ENCODE measurements at places on chromosomes 3 and 15.
A peak's percentile ranks its signal among the peaks of the same experiment; 100 is the strongest.

- DNase-seq = no peak
Observed at GRCh38 chr3:189513281-189514117, 117.7 kb upstream of the TP63 start.

DNA sequence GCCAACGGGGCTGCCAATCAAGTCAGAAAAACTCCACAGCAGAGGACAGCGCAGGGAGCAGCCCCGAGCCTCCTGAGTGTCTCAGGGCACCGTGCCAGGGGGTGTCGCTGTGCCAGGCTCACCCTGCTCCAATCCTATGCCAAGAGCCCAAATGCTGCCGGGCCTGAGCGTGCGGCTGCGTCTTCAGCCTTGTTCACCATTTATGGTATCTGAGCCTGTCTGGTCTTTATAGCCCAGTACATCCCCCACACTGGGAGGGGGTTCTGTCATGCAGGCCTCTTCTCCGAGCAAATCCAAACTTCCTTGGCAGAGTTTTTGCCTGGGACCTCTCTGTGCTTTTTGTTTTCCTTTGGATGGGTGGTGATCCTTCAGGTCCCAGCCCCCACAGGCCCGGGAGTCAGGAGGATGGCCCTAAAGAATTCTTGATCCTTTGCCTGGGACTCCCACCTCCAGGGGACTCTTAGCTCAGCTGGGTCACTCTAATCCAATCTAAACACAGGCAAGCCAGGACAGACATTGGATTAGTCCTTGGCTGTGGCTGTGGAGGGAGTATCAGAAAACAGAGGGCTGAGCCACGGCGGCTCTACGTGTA, 135.1 kb upstream of the HACD2 start:
- DNase-seq = no peak

- DNase-seq = no peak
Observed at GRCh38 chr3:58979840-58980239, 70.0 kb downstream of the CFAP20DC start.

- peak; percentile 64 for DNase-seq
Observed at GRCh38 chr3:122392868-122393844, 9.2 kb downstream of the FAM162A start.

- DNase-seq = no peak
Observed at GRCh38 chr3:158668506-158668905, 3.9 kb downstream of the LXN start.

GRCh38 chr3:32303399-32303747, 64.9 kb downstream of the CMTM8 start:
- DNase-seq = no peak

GRCh38 chr3:126858887-126859286, 124.0 kb upstream of the PLXNA1 start:
- peak; percentile 90 for DNase-seq

GRCh38 chr3:1232276-1232675, 139.5 kb downstream of the CNTN6 start:
- DNase-seq = no peak

DNA sequence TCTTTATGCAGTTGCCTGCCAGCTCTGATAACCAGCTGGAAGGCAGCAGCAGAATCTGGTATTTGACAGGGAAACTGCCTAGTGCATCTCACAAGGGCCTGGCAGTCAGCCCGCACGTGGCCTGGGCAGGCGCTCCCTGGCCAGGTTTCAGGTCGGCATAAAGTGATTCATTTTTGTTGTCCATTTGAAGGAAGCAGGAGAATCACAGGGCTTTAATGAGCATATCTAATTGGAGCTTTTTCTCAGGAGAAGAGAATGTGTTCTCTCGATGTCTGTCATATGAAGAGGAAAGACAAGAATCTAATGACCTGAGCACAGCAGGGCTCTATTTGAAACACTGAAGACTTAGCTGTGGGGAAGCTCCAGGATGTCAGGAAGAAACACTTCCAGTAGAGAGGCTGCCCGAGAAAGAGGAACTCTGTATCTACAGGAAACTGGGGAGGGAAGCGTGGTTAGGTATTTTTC, 98.8 kb upstream of the MB21D2 start:
- DNase-seq = no peak

GRCh38 chr3:55790596-55791350, 303.7 kb upstream of the WNT5A start:
- DNase-seq = peak; percentile 60

GRCh38 chr3:159838938-159839337, 149.7 kb upstream of the IL12A start:
- no peak for DNase-seq

DNA sequence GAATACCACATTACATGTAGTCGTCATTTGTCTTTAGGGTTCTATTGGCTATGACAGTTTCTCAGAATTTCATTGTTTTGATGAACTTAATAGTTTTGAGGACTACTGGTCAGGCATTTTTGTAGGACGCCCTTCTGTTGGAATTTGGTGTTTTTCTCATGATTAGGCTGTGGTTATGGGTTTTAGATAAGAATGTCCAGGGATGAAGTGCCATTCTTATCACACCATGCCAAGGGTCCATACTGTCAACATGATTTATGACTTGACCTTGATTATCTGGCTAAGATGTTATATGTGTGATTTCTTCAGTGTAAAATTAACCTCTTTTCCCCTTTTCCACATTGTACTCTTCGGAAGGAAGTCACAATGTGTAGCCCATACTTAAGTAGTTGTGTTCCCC, 135.3 kb downstream of the DIPK2A start:
- DNase-seq = no peak

DNA sequence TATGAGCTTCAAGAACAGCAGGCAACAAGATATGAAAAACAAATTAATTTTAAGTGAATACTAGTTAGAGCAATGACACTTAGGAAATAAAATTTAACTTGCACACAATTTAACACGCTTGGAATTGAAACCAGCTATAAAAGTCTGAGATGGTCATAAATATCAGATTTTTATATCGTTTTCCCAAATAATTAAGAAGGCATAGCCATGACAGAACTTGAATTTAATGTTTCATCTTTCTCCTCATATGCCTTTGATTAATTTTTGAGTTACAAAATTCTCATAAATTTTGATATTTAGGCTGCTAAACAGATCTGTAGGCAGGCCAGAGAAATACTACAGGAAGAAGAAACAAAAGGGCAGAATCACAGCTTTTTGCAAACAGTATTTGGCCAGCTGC, 38.5 kb downstream of the CD200R1L start:
- no peak for DNase-seq

GRCh38 chr3:11845651-11846050, 1.0 kb downstream of the TAMM41 start:
- DNase-seq = no peak

- DNase-seq = no peak
Observed at GRCh38 chr3:135766115-135766514, 199.4 kb upstream of the PPP2R3A start.

- DNase-seq = no peak
Observed at GRCh38 chr3:112973325-112974177, 1.4 kb downstream of the CD200R1 start.

GRCh38 chr3:171011109-171011872, 15.2 kb downstream of the SLC2A2 start:
- DNase-seq = no peak

DNA sequence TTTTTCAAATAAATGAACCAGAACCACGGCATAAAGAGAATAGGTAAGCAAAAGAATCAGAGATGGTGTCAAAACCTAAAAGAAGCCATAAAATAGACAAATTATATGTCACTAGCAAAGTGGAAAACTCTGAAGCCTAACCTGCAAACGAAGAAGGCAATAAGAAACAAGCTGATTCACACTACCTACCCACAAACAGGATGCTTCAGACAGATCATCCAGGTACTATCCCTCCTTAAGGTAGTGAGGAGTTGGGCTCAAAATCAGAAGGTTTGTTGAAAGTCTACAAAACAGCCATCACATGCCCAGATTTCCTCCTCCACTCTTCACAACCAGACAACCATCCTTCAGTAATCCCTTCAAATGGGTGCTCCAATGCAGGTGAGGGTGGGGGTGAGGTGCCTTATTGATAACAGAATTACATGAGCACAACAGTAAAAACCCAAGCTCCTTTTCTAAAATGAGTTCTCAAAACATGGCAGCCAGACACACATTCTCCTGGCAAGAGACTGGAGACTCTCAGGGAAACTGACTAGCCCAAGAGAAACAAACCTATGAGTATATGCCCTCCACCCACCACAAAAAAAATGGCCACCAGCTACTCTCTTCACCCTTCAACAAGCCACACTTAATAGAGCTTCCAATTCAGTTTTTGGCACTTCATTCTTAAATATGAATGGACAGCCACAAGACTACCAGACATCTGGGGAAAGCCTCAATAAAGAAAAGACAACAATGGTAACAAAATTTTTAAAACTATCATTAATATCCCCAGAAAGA, 6.4 kb downstream of the KPNA1 start:
- no peak for DNase-seq

DNA sequence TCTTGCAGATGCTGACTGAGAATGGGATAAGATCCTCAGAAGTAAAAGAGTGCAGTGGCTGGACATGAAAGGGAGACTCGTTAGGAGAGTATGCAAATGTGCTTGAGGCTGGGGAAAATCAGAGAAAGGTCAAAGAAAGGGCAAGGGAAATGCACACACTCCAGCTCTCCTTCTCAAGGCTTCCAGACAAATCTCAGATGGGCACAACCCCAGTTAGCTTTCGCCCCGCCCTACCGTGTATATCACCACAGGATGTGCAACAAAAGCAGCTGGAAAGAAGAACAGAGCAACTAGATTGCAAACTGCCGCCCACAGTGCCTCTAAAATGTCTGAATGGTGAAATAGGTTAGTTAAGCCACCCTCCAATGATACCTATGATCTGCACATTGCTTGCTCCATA, 63.9 kb downstream of the CERS3 start:
- no peak for DNase-seq

DNA sequence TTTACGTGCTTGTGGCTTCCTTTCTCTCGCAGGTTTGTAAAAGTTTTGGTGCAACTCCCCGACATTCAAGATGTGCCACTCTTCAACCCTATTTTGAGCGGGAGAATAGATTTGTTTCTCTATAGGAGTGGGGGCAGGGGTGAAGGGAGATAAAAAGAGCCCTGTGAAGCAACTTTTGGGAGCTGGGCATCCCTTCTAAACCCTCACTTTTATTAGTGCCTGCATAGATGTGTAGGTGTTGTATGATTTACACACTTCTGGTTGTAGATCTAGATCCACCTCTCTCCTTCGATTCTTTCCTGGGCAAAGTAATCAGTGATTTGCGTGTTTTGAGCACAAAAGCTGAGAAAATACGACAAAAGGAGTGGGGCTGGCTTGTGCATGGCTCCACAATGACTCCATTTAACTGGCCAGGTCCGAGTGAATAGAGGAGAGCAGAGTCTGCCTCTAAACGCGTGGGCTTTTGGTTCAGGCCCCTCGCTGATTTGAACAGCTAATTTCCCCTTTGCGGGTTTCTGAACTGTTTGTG, 17.7 kb downstream of the SOX2 start:
- DNase-seq = no peak

GRCh38 chr3:144894576-144894975, 923.0 kb downstream of the DIPK2A start:
- DNase-seq = no peak

DNA sequence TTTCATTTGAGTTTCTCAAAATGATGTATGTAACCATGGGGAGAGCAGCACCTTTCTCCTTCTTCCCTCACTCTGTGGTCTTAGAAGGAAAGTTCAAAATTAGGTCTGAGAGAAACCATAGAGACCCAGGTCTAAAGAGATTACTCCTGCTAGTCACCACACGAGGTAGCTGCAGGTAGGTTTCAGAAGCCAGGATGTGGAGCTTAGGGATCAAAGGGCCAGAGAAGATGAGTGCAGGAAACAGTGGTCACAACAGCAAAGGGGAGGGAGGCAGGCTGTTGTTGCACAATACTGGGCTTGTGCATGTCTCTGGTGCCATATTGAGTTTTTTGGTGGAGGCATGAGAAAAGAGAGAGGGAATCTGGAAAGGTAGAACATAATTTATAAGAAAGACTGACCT, 583.6 kb downstream of the AGBL1 start:
- DNase-seq = no peak

DNA sequence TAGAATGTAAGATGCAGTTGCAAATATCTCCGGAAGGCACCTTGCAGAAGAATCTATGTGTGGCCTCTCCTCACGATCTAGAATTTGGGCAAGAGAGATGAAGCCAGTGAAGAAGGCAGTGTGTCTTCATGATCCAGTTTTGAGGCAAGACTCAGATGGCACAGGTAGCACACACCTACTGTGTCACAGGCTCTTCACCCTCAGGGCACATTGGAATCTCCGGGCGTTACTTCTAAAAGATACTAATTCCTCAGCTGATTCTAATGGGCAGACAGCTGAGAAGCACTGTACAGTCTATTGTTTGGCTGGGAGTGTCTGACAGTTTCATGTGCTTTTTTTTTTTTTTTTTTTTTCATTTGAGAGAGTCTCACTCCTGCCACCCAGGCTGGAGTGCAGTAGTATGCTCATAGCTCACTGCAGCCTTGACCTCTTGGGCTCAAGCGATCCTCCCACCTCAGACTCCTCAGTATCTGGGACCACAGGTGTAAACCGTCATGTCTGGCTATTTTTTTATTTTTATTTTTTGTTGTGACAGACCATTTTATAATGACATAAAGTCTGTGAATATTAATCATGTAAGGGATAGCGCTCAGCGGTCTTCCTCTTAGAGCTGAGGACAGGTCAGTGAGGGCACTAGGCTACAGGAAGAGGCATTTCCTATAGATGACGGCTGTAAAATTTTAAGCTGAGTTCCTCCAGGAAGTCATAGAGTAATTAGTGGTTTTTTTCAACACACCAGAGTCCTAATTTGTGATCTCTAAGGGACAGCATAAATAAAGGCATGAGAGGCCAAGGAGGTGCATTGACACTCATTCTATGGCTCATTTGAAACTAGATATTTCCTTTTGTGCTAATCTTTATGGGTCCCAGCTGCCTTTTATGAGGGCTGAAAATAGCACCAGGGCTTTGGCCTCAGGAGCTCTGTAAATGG, 4.0 kb downstream of the C3orf52 start:
- DNase-seq = no peak

- no peak for DNase-seq
Observed at GRCh38 chr3:120526011-120526870, 69.9 kb upstream of the NDUFB4 start.

DNA sequence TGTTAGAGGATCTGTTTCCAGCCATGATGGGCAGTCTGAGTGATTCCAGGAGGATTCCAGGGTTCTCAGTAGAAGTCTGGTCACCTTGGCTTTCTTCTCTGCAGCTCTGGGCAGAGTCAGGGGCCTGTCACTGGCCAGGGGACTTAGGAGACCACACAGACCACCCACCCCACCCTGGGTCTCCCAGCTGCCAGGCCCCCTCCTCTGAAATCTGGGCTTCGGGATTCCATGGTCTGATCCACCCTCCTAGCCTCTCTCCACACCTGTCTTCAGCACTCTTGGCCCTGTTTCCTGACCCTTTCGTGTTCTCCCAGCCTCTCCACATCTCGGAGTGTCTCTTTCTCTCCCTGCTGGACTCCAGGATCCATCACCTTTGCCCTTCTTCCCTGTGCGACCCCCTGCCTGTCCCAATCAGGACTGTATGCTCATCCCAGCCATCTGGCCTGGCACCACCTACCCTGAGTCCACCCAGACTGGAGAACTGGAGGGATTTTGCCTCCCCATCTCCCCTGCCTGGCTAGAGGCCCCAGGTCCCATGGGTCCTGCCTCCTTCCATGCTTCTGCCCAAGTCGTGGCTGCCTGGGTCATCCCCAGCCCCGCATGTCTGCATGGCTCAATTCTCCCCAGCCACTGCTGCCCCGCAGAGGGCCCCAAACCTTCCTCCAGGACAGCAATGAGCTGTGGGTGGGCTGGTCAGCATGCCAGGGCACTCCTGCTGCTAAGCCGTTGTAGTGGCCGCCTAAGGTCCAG, 34.3 kb downstream of the GOLGA6L10 start:
- no peak for DNase-seq

- no peak for DNase-seq
Observed at GRCh38 chr3:23640471-23641146, 165.1 kb upstream of the UBE2E1 start.

- DNase-seq = peak; percentile 79
Observed at GRCh38 chr15:100667405-100668347, 65.3 kb downstream of the ASB7 start.
